CD4-positive, alpha-beta T cell treated with Interferon alpha-2 for 1 hour (primary cell): ENCODE measurements at places on chromosomes 2 and 18.

DNA sequence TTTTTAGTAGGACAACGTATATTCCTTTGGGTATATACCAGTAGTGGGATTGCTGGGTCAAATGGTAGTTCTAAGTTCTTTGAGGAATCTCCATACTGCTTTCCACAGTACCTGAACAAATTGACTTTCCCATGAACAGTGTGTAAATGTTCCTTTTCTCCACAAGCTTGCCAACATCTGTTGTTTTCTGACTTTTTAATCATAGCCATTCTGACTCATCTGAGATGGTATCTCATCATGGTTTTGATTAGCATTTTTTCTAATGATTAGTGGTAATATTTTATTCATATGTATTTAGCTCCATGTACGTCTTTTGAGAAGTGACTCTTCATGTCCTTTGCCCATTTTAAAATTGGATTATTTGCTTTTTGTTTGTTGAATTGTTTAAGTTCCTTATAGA, 58.4 kb upstream of the CERS6 start:
- no peak for DNase-seq

DNA sequence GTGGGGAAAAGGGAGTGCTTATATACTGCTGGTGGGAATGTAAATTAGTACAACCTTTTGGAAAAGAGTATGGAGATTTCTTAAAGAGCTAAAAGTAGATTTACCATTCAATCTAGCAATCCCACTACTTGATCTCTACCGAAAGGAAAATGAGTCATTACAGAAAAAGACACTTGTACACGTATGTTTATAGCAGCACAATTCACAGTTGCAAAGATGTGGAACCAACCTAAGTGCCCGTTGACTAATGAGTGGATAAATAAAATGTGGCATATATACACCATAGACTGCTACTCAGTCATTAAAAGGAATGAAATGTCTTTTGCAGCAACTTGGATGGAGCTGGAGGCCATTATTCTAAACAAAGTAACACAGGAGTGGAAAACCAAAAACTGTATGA, 29.5 kb downstream of the FLACC1 start:
- no peak for DNase-seq

DNA sequence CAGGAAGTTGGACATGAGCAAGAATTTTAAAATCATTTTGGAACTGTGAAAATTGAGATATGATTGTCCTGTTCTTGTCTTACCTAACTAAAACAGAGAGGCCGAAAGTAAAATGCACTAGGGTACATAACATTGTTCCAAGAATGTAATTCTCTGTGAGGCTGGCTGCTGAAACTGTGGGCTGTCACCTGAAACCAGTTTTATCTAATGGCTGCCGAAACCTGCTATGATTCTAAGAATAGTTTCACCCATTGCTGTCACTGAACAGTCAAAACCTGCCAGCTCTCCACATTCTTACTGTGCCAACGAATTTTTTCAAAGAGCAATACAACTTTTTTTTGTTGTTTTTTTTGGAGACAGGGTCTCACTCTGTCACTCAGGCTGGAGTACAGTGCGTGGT, 119.3 kb upstream of the ZSWIM2 start:
- DNase-seq = no peak

DNA sequence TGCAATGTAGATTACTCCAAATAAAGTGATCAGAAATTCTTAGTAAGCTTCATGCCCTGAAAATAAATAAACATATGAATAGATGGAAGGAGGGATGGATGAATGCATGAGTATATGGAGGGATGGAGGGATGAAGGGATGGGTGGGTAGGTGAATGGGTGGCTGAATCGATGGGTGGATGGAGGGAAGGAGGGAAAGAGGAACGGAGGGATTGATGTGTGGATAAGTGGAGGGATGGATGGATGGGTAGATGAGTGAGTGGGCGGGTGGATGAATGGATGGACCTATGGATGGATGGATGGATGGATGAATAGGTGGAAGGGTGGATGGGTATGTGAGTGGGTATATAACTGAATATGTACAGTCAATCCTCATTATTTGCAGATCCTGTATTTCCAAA, 276.7 kb upstream of the ACVR2A start:
- DNase-seq = no peak

DNA sequence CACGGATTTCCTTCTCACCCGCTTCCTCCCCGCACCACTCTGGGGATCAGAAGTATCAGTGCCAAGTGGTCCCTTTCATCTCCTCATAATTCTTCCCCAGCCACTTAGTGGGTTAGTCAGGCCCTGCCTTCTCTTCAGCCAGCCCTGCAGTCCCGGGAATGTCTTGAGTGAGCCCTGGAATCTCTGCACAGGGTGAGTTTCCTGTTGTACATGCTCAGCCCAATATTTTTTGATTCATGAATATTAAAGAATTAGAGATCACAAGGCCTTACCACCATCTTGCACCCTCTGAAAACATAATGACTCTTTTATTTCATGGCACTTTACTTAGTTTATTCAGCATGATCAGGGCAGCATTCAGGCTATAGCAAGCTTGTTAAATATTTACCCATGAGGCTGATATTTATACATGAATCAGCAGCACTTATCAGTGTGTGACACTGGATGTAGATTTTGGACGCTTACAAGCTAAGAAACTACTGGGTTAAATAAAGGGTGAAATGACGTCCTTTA, 159.4 kb upstream of the FOSL2 start:
- DNase-seq = no peak

GRCh38 chr2:122412360-122412759, 656.9 kb downstream of the TSN start:
- DNase-seq = no peak

- peak; percentile 31 for DNase-seq
Observed at GRCh38 chr2:165952741-165953211, 800 bp downstream of the TTC21B start.

DNA sequence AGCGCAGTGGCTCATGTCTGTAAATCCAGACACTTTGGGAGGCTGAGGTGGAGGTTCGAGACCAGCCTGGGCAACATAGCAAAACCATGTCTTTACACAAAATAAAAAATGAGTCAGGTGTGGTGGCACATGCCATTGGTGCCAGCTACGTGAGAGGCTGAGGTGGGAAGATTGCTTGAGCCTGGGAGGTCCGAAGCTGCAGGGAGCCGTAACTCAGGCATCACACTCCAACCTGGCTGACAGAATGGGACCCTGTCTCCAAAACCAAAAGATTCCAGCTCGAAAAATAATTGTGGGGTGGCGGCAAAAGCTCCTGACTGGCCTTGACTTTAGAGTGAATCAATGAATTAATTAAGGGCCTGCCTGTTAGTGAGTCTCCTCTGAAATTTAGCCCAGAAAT, 1.2 kb upstream of the ALPP start:
- DNase-seq = no peak

- no peak for DNase-seq
Observed at GRCh38 chr18:31603315-31603714, 11.6 kb downstream of the TTR start.

DNA sequence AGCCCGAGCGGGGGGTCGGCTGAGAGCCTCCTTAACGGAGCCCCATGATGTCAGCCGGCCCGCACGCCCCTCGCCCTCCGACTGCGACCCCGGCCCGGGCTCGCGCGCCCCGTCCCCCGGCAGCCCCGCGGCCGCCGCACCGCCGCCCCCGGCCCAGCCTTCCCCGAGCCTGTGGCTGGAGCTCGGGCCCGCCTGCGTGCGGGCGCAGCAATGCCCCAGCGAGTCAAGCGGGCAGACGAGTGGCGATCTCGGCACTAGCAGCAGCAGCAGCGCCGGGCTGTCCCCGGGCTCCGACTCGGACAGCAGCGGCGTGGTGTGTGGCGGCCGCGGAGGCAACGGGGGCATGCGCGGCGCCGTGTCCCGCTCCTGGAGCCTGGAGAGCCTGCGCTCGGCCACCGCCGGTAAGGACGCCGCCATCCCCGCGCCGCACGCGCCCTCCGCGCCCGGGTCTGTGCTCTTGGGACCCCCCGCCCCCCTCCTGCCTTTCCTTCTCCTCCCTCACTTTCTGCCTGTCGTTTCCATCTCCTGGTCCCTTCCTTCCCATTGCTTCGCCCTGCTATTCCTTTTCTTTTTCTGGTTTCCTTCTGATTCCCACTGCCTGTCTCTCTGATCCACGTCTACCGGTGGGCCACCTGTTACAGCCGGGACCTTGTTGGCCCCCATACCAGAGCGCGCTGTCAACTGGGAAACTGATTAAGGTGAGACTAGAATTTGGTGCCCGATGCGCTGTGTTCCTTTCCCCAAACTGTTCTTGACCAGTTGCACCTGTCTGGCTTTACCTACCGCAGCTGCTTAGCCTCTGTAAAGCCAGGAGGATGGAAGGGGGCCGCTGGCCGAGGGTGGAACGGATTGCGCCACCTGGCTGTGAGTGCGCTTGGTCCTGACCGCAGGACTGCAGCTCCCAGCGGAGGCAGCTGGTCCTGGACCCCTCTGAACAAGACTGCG, 127.4 kb downstream of the ARHGEF4 start:
- no peak for DNase-seq

DNA sequence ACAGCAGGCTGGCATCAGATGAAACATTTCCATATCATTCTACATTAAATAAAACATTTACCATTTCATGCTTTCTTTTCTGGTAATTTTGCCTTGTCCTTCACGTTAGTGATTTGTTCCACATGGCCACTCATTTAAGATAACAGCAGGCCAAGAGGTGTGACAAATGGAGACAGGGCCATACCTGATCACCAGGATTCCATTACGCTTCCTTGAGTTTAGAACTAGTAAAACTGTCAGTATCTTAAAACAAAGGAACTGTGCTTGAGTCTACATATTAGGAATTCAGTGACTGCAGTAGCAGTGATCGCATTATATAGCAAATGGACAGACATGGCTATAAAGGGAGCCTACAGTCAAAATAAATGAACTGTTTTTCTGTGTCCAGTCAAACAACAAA, 155.1 kb upstream of the FSHR start:
- no peak for DNase-seq

- DNase-seq = no peak
Observed at GRCh38 chr2:169507698-169508097, 1.8 kb upstream of the KLHL41 start.

DNA sequence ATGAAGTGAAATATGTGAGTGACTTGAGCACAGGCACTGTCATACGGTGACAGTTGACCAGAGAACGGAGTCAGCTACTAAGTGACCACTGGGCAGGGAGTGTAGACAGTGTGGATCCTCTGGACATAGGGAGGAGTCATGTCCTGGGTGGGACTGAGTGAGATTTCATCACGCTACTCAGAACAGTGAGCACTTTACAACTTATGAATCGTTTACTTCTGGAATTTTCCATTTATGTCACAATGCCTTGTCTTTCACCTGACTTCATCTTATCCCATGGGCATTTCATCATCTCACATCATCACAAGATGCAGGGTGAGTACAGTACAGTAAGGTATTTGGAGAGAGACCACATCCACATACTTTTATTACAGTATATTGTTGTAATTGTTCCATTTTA, 29.0 kb downstream of the PTPRM start:
- no peak for DNase-seq

DNA sequence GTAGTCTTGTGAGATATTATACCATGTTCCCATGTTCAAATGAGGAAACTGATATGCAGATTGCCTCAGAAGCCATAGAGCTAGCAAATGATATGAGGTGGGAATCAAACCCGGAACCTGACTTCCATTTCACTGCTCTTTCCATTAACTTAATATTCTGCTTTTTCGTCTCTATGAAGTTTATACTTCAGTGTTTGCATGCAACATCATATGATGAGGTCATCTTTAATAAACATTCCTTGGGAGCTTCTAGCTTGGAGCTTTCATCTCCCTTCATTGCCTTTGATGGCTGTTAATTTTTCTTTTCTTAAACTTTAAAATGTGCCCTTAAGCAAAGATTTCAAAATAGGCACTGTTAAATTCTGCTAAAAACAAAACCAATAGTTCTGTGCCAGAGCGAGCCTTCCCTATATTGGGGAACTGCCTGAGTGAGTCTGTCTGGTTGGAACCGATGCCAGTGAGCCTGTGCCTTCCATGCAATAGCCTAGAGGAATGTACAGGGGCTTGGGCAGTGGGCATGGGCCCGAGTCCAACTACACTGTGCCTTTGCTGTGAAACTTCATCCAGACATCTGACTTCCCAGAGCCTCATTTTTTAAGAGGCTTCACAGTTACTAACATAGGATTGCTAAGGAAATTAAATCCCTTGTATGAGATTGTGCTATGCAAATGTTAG, 91.1 kb upstream of the TMEM200C start:
- no peak for DNase-seq

DNA sequence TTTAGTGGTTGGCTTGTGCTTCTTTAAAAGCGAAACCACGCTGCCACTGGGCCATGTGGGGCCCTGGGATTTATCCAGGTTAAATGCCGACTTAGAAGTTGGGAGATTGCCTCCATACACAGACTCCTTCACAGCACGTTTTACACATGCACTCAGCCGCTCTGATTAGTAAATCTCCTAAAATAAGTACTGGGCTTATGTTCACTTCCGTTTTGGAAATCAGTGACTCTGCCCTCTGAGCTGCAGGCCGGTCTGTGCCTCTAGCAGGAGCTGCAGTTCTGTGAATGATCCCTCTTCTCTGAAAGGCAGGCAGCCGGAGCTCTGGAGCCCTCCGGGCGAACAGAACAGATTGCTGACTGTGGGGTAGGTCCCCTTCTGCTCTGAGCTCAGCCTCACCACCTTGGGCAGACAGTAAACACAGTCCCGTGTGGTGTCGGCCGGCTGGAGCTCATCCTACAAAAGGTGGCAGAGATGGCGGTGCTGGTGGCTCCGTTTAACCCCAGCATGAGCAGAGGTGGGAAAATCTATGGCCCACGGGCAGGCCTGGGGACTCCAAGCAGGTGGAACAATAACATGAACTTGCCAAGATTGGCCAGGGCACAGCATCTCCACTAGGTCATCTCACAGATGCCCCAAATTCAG, 9.8 kb upstream of the RAB17 start:
- DNase-seq = no peak

- no peak for DNase-seq
Observed at GRCh38 chr18:22796113-22796512, 137.0 kb upstream of the RBBP8 start.

DNA sequence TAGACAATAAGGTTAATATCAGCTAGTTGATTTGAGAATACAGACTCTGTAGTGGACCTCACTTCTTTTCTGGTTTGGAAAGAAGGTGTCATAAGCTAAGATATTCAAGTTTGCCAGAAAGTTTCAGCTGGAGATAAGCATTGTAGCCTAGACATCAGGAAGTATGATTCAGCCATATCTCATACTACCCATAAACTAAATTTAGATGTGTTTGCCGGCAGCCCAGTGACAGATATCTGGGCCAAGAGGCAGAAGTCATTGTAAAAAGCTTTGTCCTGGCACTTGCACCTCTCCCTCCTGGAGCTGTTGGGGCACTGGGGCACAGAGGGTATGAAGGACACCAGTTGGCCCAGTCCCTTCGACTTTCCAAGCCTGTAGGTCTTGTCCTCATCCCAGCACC, 128.0 kb downstream of the EPHA4 start:
- no peak for DNase-seq

DNA sequence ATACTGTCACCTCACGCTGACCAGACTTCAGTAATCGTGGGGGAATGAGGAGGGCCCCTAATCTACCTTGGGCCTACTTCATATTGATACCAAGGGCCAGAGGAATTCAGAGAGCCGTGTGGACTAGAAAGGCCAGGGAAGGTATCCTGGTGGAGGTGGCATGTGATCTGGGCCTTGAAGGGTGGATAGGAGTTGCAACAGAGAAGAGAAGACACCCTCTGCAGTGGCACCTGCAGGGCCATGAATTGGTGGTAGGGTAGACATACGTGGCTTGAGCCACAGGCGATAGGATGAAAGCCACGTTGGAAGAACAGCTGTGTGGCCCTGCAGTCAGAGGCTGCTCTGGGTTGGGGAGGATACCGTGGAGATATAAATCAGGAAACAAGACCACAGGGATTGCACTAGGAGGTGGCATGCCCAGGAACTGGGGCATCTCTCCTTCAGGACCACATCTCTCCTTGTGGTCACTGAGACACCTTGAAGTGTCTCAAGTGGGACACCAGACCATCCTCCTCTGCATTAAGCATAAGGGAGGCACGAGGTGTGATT, 141.4 kb downstream of the CYP26B1 start:
- DNase-seq = no peak
